ENCODE measurements at places on chromosomes 7 and 10.

DNA sequence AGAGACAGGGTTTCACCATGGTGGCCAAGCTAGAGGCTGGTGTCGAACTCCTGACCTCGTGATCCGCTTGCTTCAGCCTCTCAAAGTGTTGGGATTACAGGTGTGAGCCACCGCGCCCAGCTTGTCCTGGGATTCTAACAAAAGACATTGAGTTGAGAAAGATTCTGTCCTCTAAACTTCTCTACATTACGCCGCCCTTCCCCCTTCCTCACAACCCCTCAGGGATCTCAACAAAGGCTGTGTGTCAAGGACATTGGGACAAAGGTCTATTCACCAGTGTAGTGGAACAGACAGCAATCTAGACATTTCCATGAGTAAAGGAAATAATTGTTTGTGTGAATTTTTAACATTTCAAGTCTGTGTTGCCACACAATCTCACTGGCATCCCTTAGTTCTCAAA lies 68.8 kb upstream of the KIF5B start:
- no peak for DNase-seq

- DNase-seq, result no peak
These were observed 57.3 kb downstream of the COPG2 start for GRCh38 chr7:130611218-130611617.

GRCh38 chr7:132095111-132095765 lies 481.0 kb downstream of the PLXNA4 start:
- no peak for DNase-seq

DNA sequence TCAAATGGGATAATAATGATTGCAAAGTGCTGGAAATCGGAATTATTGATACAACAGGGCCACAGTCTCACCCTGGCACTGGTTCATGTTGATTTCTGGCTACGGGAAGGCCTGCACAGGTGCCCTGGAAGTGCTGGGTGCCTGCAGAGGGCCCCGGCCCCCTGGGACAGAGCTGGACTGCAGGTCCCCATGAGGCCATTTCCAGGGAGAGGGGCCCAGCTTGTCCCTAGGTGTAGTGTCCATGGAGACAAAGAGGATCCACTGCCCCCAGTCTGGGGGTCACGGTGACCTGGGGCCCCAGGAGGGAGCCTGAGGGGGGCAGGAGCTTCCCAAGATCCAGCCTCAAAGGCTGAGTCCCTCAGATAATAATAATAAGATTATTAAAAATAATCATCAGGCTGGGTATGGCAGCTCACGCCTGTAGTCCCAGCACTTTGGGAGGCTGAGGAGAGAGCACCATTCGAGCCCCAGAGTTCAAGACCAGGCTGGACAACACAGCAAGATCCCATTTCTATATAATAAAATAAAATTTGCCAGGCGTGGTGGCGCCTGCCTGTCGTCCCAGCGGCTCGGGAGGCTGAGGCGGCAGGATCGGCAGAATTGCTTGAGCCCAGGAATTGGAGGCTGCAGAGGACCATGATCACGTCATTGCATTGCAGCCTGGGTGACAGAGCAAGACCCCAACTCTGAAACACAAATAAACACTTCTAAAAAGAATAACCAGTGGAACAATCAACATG lies 98.1 kb downstream of the MICALL2 start:
- DNase-seq, result no peak

GRCh38 chr7:92042056-92042737 lies 92.1 kb downstream of the CYP51A1 start:
- no peak for DNase-seq

DNA sequence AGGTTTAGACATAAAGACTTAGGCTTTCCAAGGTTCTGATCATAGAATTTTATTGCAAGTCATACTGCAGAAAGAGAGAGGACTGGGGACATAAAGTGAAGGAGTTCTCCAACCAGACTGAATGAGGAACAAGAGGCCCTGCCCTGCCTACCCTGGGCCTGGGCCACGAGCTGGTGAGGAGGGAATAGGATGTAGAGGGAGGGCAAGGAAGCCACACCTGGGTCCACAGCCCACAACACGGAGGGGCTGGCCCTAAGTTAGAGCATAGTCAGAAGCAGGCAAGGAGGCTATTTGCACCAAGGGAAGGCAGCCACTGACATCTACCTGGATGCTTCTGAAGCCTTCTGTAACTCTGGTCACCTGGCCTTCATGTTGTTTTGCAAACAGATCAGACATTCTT lies 82.2 kb upstream of the CXCL12 start:
- DNase-seq, result no peak

- DNase-seq, result no peak
These were observed 142.5 kb downstream of the RNF216 start for GRCh38 chr7:5638994-5639393.

GRCh38 chr7:119007236-119007635 lies 782.7 kb downstream of the ANKRD7 start:
- DNase-seq, result no peak

DNA sequence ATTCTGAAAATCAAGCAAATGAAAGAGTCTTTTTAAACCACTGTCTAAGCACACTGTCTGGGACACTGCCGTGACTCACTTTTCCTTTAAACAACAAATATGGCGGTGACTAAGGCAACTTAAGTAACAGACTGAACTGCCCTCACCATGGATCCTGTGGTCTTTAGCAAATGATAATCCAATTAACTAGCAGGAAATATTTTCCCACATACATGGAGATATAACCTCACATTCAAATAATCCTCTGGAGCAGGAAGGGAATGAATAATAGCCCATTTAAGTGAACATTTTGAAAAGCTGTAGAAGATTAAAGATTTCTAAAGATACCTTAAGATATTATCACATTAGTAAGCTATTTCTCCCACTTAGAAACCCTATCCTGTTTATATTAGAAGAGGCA lies 40.3 kb upstream of the LRRC17 start:
- no peak for DNase-seq

GRCh38 chr7:3861386-3861785 lies 560.3 kb downstream of the SDK1 start:
- no peak for DNase-seq

DNA sequence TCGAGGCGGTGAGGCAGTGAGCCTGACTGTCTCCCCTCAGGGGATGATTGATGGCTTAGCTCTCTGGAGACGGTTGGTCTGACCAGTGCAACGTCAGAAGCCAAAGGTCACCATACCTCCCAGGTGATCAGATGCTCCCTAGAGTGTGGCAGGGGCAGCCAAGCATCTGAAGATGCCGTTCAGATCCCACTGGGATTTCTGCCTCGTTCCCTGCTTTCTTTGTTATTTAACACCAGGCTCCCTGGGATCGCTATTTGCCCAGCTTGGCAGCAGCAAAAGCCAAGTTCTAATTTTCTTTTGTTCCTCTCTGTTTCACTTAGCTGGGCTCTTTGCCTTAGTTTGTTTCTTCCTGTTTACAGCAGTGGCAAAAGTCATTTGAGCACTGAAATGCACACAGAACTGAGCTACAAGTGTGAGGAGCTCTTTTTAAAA lies 53.5 kb upstream of the SVIL start:
- no peak for DNase-seq

DNA sequence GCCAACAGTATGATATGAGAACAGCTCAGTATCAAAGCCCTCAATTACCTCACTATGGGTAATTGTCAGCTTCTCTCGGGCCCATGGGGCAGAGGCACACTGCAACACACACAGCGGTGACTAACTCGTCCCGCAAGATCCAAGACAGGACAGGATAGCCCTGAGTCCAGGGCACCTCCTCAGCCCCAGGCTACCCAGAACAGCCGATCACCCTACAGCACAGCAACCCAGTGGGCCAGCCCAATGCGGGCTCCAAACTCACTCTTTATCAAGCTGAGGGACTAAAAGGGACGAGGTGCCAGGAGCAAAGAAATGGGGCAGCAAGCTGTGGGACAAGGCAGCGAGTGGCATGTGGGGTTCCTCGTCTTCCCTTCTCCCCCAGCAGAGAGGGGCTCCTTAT lies 765.1 kb downstream of the GRID1 start:
- DNase-seq, result no peak

DNA sequence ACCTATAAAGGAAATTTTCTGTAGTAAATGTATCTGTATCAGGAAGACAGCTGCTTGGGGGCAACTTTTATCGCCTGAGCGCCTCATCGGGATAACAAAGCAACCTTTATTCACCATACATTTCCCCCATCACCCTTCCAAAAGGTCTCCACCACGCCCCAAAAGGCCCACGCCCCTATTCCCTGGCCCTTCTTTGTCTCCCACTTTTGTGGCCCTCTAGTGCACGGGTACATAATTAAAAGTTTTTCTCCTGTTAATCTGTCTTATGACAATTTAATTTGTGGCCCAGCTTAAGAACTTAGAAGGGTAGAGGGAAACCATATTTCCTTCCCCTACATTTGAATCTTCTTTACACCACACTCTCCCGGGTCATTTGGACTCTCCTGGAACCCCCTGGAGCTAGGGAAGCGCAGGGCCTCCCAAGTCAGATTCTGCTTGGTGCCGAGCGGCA lies 625 bp downstream of the RP9 start:
- peak; percentile 19 for DNase-seq

DNA sequence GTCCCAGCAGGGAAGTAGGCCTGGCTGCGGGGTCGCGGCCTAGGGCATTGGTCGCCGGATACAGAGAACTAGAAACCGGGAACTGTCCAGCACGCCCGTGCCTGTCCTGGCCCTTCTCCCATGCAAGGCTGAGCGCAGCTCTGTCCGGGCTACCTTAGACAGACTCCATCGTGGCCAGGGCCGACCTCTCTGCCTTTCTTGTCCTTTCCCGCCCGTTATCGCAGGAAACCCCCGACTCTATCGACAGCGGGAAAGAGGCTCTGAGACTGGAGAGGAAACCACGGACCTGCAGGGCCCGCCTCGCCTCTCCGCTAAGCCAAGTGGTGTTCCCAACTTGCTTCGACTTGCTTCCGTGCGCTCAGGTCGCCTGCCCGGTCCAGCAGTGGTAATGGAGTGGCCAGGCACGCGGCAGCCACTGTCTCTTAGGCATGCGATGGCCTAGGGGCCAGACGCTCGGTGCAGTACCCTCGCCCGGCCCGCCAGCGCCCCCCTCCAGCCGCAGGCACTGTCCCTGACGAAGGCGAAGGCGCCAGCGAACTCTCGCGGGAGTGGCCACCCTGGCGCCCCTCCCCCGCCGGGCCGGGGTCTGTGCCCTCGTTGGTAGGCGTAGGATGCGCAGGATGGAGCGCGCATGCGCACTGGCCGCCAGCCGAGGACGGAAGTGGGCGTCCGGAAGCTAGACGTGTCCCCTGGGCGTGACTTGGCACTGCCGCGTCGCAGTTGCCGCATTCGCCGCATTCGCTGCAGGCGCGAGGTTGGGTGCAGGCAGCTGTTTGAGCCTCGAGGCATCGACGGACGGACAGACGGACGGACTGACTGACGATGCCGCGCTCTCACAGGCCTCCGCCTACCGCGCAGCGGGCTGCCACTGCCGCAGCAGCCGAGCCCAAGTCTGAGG lies 54.4 kb downstream of the MCMBP start:
- DNase-seq, result no peak

DNA sequence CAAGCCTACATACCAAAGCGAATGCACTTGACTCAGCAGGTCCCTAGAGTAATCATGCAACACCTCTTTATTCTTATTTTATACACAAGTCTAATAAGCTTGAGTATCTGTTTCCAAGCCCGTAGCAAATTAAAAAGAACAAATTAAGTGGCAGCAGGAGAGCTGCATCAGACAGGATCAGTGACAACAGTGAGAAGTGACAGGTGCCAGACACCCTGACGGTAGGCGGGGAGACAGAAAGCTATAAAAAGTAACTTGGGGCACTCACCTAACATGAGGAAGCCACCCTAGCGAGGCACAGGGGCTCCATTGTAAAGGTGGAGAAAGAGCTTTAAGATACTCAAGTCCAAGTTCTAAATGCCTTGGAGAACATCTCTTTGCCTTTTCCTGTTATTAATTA lies 174.2 kb downstream of the PLXNA4 start:
- no peak for DNase-seq

GRCh38 chr10:30045961-30046360 lies 13.4 kb downstream of the JCAD start:
- DNase-seq, result no peak

- no peak for DNase-seq
These were observed 18.2 kb upstream of the TSPAN33 start for GRCh38 chr7:129126314-129126713.

DNA sequence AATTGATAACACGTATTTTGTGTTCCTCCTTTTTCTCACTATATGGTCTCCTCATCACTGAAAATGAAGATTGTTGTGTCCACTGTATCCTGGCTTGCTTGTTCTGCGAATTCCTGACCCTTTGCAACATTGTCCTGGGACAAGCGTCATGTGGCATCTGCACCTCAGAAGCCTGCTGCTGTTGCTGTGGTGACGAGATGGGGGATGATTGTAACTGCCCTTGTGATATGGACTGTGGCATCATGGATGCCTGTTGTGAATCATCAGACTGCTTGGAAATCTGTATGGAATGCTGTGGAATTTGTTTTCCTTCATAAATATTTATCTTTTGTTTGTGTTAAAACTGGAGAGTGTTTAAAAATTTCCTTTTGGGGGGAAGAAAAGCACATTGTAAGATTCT lies 93.7 kb downstream of the MDFIC start:
- DNase-seq, result no peak

GRCh38 chr7:48087349-48087748 lies 1.7 kb upstream of the UPP1 start:
- DNase-seq, result peak; percentile 81

- no peak for DNase-seq
These were observed 53.0 kb upstream of the C1GALT1 start for GRCh38 chr7:7129381-7129780.

GRCh38 chr10:28530751-28531150 lies 2.2 kb upstream of the WAC start:
- DNase-seq, result no peak

- DNase-seq, result no peak
These were observed 8.4 kb downstream of the GRB10 start for GRCh38 chr7:50774319-50774718.

- DNase-seq, result no peak
These were observed 41.7 kb downstream of the PPP1R3C start for GRCh38 chr10:91590904-91591796.

- DNase-seq, result no peak
These were observed 182.1 kb downstream of the CHCHD3 start for GRCh38 chr7:132899833-132900232.

- peak; percentile 21 for DNase-seq
These were observed 658.1 kb upstream of the MGMT start for GRCh38 chr10:128808921-128809440.

GRCh38 chr10:117673230-117674010 lies 130.9 kb downstream of the EMX2 start:
- no peak for DNase-seq

DNA sequence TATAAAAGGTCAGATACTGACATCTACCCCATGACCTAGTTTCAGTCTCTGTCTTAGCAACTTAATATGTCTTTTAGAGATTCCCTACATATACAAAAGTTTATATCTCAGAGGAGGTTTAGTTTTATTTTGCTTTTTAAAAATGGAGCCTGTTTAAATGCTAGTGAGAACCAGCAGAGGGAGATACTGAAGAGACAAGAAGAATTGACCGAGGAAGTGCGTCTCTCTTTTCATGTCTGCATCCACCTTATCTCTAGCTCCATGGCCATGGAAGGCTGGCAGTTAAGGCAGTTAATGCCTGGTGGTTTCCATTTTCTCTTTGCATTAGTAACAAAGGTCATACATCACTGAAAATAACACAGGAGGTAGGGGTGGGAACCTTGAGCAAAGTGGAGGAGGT lies 10.7 kb downstream of the SUV39H2 start:
- peak; percentile 23 for DNase-seq
